ENCODE measurements at places on chromosomes 16 and 17.

DNA sequence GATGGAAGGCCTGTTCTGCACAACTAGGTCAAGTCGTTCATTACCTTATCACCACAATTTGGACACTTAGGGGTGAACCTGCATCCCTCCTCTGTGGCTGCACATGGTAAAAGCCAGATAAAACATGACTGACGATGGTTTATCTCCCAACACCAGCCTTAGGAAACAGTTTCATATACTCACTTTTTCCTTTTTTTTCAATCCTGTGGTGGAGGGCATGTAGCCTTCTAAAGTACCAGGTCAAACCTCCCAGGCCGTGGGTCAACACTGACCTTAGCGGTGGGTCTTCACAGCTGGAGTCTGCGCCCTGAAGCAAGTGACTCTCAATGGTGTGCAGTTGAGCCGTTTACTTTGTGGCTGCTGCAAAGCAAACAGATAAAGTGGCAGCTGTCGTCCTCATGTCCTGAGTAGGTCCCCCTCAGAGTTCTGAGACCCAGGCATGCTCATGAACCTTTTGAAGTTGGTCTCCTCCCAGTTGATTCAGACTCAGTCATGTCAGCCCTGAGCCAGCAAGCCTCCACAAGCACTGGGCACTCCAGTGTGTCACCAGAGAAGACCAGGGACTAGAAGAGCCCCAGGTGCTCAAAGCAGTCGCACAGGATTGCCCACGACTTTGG, 5.9 kb downstream of the FAHD1 start:
- DNase-seq: no peak

DNA sequence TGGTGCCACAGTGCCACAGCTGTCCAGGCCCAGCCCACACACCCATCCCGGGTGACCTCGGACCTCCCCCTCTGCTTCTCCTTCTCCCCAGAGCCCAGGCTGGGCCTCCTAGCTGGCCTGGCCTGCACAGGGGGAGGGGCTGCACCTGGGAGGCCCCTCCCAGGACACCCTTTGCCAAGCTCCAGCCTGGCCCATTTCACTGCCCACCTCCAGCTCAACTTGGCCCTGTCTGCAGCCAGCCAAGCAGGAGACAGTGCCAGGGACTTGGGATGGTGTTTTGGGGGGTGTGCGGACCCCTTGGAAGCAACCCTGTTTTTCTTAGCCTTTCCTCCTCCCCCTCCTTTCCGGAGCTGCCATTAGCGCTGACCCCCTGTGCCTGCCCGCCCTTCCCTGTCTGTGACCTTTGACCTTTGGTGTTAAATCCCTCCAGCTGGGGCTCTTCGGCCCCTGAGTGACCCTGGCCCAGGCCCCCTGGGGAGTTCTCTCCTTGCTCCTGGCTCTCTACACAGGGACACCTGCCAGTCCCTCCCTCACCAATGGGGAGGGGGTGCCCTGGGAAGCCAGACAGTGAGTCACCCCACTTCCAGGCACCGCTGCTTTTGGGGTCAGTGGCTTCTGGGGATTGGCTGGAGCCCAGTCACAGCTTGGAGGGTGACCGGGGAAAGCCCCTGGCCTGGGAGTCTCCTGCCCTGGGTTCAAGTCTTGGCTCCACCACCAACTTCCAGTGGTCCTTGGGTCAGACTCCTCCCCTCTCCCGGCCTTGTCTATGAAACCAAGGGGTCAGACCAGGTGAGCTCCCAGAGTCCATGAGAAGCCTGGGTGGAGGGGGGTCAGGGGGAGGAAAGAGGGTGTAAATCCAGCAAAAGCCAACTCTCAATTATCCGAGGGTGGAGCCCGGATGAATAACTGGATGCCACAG, 1.9 kb downstream of the GLIS2 start:
- no peak for DNase-seq

GRCh38 chr17:4968486-4969046, 949 bp upstream of the SPAG7 start:
- no peak for DNase-seq

DNA sequence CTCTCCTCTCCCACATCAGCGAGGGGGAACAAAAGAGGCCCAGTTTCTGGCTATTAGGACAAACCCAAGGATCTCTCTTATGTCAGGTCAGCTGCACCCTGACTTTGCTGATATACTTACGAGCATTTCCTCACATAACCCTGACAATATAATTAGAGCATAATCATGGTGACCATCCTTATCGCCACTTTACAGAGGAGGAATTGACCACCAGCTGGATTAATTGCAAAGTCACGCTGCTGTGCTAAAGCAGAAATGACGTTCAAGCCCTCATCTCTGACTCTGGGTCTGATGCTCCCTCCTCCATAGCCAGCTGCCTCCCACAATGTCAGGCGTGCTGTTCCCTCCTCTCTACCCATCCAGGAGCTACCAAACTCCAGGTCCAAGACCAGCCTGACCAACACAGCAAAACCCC, 42.6 kb downstream of the TRARG1 start:
- no peak for DNase-seq

GRCh38 chr17:45345246-45345553, 28.4 kb upstream of the MAP3K14 start:
- DNase-seq: no peak

GRCh38 chr16:74279805-74280204, 16.8 kb upstream of the PSMD7 start:
- no peak for DNase-seq

DNA sequence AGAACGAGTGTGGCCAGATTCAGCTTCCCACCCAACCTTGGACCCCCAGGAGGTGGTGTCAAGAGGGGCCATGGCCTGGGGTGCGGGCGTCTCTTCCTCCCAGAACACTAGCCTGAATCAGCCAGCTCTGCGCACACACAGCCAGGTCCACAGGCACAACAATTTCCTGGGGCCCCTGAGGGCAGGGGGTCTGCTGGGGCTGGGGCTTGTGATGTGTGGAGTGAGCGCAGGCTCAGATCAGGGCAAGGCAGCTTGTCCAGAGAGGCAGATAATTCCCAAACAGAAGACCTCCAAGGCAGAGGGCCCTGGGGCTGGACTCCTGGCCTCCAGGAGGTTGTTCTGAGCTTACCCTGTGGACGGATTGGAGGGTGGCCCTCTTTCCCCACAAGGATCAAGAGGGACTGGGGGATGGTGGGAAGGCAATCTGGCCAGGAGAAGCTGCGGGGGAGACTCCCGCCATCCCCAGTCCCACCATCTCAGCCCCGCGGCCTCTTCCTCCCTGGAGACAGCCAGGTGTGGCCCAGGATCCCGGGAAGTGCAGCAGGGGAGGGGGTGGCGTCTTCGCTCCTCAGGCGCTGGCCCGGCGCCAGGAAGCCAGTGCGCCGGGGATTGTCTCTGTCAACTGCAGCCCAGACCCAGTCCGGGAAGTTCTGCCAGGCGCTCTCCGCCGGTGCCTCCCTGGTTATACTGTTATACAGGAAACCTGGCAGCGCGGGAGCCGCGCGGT, 52.0 kb upstream of the AMZ2 start:
- no peak for DNase-seq

GRCh38 chr17:82602487-82602886, 45.8 kb downstream of the WDR45B start:
- DNase-seq: no peak

DNA sequence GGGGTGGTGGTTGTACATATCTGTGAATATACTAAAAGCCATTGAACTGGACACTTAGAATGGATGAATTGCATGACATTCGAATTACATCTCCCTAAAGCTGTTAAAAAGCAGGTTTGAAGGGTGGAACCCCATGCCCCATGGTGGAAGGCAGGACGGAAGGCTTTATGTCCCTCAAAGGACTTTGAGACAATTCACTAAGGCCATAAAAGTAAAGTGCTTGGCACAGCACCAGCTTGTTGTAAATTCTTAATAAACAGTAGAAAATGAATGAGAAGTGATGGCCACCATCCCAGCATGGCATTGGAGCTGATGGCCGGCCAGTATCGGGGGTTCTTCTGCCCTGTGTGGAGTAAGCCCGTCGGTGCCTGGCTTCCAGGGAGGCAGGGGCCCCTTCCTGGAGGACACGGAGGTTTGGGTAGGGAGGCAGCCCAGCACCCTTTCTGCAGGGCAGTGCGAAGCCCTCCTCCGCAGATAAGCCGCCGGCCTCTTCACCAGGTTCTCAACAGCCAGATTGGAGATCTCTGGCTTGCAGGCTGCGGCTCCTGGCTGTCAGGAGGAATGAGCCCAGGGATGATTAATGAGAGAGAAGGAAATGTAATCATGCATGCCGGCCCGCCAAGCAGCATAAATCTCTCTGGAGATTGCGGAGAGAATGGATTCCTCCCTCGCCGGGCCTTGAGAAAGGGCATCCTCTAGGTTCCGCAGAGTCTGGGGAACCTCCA, 346.9 kb downstream of the FOXL1 start:
- DNase-seq: no peak

DNA sequence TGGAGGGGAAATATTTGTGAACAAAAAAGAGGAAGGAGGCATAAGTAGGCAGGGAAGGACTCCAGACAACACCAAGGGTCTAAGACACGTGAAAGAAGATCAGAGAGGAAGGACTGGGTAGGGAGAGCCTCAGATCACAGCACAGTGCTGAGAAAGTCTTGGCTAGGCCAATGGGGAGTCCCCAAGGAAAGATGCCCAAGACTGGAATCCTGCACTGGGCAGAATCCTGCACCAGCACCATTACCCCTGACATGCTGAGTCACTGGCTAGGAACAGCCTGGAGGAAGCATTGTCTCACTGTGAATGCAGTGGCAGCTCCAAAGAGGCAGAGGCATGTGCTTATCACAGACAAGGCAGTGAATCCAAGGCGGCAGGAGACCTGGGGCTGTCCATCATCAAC, 19.2 kb downstream of the CLEC19A start:
- DNase-seq: no peak

- DNase-seq: no peak
Measured at GRCh38 chr17:50957600-50958575, 91.7 kb upstream of the TOB1 start.
